Activated T-helper 1 cell treated with Interleukin-2 at 50 U/mL for 16 hours (primary cell): ENCODE measurements at places on chromosomes 4 and X.
A peak's percentile ranks its signal among the peaks of the same experiment; 100 is the strongest.

DNA sequence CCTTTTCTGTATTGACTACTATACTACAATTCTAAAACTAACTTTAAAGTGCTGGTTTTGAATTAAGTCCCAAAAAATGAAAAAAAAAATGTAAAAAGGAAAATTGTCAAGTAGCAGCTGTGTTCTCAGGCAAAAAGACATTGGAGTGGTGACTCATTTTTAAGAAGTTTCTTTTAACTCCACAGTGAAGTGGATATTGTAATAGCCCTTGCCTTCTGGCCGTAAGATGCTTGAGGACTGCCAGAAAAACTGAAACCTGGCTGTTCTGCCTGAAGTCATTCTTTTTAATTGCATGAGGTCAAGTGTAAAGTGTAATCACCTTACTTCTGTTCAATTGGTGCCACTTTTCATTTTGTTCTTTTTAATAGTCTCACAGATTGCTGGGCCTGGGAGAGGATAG is 28.9 kb downstream of the SPANXD start:
- no peak for DNase-seq

DNA sequence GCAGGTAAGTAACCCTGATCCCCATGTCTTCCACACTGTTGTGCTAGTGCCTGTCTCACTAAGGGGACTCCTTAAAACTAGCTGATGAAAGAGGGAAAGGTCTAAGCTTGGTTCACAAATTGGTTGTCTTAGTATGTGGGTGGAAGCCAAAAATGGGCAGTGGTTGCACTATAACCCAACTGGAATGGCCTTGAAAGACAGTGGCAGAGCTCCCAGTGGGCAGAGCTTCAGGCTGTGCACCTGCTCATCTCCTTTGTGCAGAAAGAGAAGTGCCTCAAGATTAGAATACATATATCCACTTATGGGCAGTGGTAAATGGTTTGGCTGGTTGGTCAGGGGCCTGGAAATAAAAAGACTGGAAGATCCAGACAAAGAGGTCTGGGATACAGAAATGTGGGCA is 7.2 kb downstream of the SYN1 start:
- no peak for DNase-seq

GRCh38 chr4:98657531-98658286 is 702 bp downstream of the TSPAN5 start:
- DNase-seq = no peak

DNA sequence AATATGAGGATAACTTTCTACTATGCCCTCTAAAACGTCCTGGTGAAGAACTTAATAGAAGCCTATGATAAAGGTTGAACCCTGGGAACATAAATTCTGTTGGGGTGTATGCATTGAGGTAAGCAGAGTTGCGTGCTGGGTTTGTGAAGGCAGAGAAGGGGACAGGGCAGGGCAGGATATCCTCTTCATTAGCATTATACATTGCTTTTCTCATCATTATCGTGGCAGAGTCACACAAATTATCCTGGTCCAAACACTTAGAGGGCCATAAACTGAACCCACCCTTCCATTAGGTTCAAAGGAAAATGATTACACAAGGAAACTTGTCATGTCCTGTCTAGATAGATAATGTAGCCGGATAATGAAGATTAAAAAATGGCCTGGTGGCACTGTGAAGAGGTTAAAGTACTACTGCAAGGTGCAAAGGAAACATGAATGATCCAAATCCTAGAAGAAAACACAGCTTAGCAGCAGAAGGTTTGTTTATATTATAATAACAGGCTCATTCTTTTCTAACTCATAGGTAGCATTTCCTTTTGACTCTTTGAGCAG is 189.1 kb downstream of the SPCS3 start:
- no peak for DNase-seq

- no peak for DNase-seq
Observed at GRCh38 chr4:120071192-120071795, 4.6 kb upstream of the MAD2L1 start.

DNA sequence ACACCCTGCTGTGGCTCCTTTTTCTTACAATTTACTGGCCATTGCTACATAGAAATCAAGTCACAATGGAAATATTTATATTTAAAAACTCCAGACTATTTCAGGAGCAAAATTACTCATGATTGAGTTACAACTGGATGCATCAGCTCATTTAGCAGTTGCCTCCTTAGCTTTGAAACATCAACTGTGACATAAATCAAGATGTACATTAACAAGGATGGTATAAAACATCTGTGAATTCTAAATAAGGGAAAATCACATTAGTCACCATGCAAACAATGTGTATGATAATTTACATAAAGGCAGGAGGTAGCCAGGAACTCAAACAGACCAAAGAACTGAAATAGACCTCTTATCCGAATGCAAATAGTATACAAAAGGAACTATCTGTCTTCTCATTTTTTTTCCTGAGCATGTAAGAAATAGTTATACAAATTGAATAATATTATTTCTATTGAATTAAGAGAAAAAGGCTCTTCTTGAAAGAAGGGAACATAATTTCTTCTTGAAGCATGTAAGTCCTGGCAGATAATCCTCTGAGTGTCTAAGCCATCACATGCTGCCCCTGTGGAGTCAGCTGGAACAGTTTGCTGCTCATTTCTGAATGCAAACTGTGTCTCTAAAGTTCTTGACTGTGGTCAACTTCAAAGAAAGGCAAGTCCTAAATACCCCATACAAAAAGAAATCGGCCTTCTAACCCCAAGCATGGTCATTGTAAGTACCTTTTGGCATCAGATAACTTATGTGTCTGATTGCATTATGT is 151.2 kb downstream of the NAA11 start:
- no peak for DNase-seq

DNA sequence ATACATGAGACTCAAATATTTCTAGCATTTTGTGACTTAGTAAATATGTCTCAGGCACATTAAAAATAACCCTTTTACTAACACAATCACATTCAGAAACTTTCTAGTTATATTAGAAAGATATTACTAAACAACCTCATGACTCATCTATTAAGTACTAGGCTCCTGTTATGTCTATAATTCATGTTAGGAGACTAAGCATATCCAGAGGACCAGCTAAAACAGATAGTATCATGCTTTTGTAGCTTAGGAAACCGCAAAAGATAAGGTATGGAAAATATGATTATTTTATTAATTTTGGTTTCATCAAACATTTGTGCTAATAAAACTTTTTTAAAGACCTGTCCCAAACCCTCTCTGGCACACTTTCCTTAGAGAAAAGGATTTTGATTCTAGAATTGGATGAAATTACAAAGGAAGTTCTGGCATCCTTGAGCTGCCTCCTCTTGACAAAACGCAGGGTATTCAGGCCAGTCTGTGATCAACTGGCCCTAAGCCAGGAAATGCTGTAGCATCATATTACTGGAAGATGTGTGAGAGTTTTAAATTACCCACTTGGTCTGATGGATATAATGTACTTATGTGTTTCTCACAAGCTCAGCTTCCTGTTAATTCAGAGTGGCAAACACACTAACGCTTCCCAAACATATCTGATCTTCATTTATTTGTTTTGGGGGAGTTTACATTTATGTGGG is 60.4 kb downstream of the NRK start:
- DNase-seq = no peak

GRCh38 chr4:93178279-93178678 is 650.3 kb upstream of the ATOH1 start:
- no peak for DNase-seq

DNA sequence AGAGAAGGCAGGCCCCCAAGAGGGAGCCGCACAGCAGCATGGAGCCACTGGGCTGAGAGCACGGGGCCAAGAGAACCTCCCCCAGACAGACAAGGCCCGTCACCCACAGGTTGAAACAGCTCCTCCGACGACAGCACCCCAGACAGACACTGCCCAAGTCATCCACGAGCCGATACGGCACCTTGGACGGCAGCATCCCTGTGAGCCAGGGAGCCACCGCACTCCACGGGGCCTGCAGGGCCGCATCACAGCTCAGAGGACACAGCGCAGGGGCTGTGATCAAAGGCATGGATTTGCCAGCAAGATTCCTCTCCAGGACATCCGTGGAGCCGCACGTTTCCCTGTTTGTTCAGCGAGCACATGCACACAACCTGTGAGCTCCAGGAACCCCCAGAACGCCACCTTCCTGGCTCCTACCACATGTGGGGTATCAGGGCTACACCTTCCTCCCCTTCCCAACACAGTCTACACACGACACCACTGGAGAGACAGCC is 3.9 kb downstream of the CTBP1 start:
- DNase-seq = no peak

DNA sequence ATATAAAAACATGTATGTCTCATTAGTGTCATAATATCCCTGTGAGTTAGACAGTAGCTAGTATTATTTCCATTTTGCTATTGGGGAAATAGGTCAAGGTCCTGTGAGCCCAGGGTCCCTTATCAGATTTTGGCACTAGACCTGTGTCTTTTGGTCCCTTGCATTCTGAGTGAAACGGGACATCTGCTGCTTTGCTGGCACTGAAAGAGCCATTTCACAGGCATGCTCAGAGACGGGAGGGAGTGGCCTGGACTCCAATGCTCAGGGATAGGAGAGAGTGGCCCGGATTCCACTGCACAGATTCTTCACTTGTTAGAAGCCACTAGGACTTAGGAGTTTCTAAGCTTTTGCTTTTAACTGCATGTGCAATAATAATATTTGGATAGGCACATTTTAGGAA is 177.2 kb downstream of the TSPAN5 start:
- DNase-seq = no peak

GRCh38 chr4:8275548-8275910 is 6.0 kb downstream of the HTRA3 start:
- no peak for DNase-seq

- DNase-seq = no peak
Observed at GRCh38 chrX:41677183-41678060, 11.4 kb upstream of the GPR34 start.

DNA sequence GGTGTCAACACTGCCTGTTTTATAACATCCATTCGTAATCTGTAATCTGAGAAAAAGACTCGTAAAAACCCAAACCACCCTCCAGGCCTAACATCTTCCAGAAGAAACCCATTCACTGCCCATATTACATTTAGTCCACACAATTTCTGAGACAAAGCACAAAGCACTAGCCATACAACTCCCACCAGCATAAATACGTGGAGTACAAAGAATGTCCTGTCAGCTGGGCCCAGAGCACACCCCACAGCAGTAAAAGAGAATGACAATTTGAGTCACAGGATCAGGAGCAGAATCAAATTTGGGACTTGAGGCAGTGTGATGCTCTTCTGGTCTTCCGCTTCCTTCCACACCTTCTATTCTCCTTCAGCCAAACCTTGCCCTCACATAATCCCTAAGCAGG is 6.8 kb downstream of the MECP2 start:
- DNase-seq = no peak

DNA sequence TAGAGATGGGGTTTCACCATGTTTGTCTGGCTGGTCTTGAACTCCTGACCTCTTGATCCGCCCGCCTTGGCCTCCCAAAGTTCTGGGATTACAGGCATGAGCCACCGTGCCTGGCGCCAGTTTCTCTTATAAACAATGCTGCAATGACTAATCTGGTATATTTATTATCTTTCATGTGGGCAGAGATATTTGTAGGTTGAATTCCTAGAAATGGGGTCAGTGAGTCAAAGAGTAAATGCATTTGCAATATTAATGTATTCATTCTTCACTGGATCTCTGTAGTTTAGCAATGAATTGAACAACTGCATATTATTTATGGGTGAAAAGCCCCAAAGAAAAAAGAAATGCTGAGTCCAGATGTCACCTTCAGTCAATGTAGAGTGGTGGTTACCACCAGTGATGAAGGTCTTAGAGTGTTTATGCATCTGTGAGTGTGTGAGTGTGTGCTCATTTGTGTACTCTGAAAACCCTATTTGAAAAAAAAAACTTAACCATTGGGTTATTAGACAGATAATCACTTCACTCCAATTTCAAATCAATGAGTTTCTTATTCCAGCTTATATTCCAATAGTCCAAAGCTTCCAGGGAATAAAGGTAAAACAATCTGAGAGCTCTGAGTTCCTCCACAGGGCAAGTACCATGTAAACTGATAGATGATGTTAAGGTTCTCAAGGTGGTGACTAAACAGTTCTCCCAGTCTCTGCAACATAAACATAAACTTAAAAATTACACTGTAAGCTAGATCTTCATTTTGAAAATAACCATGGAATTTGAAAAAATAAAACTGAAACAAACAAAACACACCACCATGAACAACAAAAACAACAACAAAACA is 22.6 kb upstream of the CD38 start:
- DNase-seq = peak; percentile 8

GRCh38 chrX:149898554-149898953 is 17.6 kb downstream of the MAGEA8 start:
- no peak for DNase-seq

DNA sequence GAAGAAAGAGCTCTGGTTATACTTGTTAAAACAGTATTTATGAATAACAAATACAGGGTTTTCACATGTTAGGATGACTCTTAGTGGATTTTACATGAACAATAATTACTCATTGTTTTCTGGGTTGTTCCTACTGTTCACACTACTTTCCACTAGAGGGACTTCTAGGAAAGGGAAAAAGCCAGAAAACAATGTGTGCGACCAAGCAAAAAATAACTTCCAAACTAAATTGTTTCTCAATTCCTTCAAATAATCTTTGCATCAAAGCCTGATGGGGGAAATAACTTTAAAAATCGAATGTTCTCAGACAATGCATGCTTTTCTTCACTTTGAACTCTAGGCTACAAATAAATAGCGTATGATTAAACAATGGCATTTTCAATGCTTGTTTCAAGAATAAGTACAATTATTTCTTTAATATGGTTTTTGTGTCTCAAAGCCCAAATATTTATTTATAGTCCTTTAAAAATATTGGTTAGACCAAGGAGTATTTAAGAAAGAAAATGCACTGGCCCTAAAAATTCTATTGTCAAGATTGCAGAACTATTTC is 72.1 kb upstream of the ETNPPL start:
- DNase-seq = no peak

- no peak for DNase-seq
Observed at GRCh38 chr4:15488658-15489470, 19.2 kb downstream of the CC2D2A start.

- DNase-seq = no peak
Observed at GRCh38 chr4:93912146-93912545, 83.6 kb downstream of the ATOH1 start.

DNA sequence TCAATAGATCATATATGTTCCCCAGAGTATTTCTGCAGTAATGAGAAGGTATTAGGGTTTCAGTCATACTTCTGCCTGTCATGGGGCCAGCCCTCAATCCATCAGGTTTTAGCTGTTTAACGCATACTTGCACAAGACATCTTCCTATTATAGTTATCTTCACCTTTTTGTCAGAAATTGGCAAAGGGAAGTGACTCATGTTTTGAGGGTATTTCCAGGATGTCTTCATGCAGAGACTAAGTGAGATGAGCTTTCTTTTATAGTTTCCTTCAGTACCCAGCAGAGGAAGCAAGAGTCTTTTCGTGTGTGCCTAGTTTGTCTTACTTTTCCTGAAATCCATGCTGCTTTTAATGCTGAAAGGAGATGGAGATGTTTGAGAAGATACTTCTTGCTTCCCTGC is 9.5 kb downstream of the CSTF2 start:
- DNase-seq = no peak

- no peak for DNase-seq
Observed at GRCh38 chr4:159049780-159050375, 53.0 kb upstream of the RAPGEF2 start.

- DNase-seq = no peak
Observed at GRCh38 chrX:53422861-53423306, at the start of gene RIBC1. TSS of gene RIBC1 (plus strand) at chrX:53422873. CDS start at chrX:53426277, 3,404 bp downstream.
